ENCODE measurements at places on chromosomes 4 and X.

DNA sequence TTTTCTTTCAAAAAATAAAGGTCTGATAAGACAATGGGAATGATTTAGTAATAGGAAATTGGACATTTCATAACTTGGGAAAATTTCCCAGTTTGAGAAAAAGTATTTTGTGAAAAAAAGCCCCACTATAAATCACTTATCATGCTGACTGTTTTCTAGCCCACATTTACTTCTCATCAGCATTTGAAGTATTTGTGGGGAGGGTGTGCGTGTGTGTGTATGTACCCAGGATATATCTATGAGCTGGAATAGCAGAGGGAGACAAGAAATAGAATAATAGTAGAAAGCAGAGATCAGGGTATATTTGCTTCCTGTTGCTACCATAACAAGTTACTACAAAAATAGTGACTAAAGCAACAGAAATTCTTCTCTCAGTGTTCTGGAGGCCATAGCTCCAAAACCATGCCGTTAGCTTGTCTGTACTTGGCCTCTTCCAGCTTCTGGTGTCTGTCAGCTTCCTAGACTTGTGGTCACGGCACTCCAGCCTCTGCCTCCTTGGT lies 139.8 kb downstream of the PTTG2 start:
- DNase-seq: no peak

DNA sequence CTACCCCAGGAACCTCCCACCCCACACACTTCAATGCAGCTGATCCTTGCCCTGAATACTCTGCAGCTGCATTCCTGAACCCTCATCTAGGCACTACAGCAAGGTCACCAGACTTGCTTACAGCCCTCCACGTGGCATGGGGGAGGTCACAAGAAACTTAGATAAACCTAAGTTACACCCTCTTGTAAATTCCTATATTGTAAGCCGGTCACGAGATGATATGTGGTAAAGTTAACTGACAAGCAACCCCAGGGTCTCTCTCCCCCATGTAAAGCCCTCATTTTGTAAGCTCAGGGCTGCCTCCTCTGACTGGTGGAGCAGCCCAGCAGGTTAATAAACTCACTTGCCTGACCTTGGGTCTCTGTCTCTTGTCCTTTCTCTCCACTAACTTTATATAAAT lies 570.7 kb downstream of the PCDH7 start:
- DNase-seq: no peak

- no peak for DNase-seq
These were observed 83.8 kb downstream of the FHDC1 start for GRCh38 chr4:153019906-153020305.

GRCh38 chr4:173538148-173538908 lies 8.3 kb upstream of the HAND2 start:
- DNase-seq: no peak

DNA sequence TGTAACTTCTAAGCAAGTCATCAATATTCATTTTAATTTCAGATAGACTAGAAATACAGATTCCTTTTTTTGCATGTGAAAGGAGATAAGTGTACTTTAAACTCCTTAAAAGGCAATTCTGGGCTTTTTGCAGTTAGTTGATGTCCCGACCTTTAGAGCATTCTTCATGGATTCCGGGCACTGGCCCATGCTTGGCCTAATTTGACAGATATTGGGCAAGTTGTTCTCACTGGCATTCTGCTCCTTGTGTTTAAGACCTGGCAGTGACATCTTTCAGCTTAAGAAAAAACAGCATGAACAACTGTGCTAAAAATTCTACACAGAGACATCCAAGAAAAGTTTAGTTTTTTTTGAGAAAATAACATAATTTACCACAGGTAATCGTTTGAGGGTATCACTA lies 1037.2 kb downstream of the PCDH18 start:
- DNase-seq: no peak

- DNase-seq: no peak
These were observed 195.9 kb downstream of the OR13H1 start for GRCh38 chrX:131739823-131740222.

All from RCC 7860 (cell line).